ENCODE measurements at places on chromosomes 2 and 18.

- DNase-seq, result no peak
Measured at GRCh38 chr2:7633566-7634153, 716.4 kb downstream of the RNF144A start.

GRCh38 chr2:43758739-43759138 lies 15.1 kb upstream of the DYNC2LI1 start:
- DNase-seq, result no peak

- peak; percentile 94 for DNase-seq
Measured at GRCh38 chr2:25276569-25277465, 64.9 kb downstream of the DNMT3A start.

- DNase-seq, result no peak
Measured at GRCh38 chr18:4125224-4125623, 329.9 kb downstream of the DLGAP1 start.

DNA sequence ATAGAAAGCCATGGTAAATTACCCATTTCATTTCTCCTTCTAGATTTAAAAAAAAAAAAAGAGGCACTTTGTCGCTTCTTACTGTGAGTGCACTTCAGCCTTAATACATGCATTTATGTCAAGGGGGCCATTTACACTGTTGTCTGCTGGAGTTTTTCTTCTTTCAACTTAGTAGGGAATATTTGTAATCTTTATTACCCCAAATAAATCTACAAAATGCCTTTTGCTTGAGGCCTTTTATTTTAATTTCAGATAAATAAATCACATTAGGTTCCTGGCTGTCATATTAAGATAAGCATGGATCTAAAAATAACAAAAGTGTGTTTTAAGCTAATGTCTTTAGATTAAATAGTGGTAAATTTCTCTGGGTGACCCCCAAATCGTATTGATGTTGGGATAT lies 276.0 kb downstream of the NCKAP5 start:
- DNase-seq, result no peak

GRCh38 chr2:157911750-157912149 lies 35.6 kb upstream of the ACVR1 start:
- DNase-seq, result no peak

DNA sequence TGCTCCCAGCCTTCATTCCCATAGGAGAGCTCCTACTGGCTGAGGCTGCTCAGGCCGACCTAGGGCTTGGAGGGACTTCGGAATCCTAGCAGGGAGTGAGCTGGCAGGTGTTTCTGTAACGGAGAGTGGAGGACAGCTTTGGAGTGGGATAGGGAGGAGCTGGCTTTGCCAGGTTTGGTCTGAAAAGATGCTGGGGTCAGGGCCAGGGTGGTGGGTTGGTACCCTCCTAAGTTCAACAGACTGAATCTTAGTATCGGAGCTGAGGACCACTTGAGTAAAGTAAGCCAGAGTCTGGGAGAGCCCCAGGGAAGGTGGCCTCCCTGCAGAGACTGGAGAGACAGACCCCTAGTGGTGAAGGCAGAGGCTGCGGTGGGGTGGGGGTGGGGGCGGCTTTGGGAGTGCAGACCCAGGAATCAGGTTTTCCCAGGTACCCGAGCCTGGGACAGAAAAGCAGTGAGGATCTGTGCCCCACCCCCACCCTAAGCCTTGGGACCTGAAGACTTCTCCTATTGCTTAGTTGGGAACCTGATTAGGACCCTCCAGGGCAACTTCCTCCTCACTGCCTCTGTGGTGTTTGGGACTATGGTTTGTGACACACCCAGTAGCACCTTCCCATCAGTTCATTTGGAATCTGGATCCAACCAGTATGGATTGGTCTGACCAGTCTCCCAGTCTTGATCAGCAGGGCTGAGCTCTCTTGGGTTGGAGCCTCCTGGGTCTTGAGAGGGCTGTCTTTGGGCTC lies 3.0 kb downstream of the CNNM4 start:
- no peak for DNase-seq

DNA sequence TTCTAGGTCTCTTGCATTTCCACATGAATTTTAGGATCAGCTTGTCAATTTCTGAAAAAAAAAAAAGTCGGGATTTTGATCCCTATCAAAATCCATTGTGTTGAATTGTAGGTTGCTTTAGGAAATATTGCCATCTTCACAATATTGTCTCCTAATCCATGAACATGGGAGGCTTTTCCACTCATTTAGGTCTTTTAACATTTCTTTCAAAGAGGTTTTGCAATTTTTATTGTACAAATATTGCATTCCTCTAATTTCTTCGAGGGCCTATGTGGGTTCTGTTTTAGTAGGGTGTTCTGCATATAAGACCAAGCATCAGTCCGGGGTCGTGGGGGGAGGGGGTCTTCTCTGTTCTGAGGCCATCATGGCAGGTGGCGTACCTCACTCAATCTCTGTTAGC lies 725 bp upstream of the LAMA3 start:
- DNase-seq, result no peak

GRCh38 chr2:109057686-109058085 lies 68.7 kb upstream of the EDAR start:
- no peak for DNase-seq

DNA sequence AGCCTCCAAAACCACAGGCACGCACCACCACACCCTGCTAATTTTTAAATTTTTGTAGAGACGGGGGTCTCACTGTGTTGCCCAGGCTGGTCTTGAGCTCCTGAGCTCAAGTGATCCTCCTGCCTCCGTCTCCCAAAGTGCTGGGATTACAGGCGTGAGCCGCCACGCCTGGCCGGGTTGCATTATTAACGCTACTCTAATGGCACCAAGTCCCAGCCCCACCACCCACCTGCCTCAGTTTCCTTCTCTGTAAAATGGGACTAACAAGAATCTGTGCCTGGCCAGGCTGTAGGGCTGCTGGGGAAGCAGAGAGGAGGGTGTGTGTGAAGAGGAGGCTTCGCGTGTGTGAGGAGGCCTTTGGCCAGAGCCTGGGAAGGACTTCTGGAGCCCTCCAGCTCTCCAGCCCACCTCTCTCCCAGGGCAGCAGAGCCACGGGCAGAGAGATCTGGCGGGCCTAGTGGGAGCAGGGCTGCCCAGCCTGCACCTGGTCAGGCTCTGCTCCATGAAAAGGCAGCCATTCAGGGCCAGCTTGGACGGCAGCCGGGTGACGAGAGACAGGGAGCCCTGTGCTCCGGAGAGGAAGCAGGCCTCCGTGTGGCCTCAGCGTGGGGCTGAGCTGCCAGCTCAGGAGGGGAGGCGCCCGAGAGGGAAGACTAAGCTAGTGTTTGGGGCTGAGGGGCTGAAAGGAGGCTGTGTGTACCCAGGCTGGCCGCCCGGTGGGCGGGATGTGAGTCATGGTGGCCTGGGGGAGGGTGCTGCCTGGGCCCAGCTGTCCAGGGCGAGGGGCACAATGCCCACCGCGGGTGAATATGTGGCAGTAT lies 7.4 kb upstream of the B3GNT7 start:
- no peak for DNase-seq

GRCh38 chr18:31563778-31564177 lies 27.9 kb upstream of the TTR start:
- DNase-seq, result no peak

DNA sequence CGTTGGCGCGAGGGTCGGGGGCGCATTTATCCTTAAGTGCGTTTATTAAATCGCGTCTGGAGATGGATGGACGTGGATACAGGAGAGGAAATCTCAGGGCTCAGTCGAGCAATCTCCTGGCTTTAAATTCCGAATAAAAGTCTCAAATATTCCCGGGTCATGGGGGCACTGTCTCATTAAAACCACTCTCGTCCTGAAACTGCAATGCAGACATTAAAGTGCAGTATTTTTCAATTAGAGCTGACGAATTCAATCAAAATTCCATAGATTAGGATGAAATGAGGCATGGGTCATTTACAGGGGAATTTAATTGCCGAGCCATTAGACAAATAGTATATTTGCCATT lies 10.7 kb upstream of the GBX2 start:
- no peak for DNase-seq

GRCh38 chr2:240509667-240510512 lies 47.9 kb downstream of the ANKMY1 start:
- no peak for DNase-seq

- no peak for DNase-seq
Measured at GRCh38 chr2:96143848-96144480, 1.3 kb downstream of the DUSP2 start.

DNA sequence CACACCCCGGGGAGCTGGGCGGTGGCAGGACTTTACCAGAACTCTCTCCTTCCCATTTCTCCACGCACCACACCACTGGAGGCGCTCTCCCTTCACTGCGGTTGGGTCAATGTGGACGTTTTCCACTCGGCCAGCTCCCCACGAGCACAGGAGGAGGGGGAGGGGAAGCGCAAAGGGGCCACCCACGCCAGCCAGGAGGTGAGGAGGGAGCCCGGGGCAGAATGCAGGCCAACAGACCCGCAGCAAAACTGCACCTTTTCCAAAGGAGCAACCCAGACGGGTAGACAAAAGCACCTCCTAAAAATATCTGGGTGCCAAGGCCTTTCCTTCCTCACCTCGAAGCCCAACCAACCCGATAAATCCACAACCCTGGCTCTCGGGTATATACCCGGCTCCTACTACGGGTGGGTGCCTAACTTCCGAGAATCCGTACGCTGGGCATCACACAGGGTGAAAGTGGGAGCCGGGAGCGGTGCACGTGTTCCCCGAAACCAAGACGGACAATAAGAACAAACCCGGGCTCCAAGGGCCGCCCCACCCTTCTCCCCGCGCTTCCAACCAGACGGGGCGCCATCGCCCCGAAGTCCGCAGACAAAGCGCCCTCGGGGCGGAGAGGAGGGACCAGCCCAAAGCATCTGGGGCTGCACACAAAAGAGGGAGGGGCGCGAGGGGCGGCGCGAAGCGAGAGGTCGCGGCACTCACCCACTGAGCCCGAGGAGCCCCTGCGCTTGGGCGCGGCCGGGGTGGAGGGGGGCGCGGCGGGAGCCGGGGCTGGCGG lies 1.0 kb downstream of the RTN4 start:
- peak; percentile 36 for DNase-seq

- no peak for DNase-seq
Measured at GRCh38 chr2:215851082-215851481, 162.3 kb downstream of the MREG start.

DNA sequence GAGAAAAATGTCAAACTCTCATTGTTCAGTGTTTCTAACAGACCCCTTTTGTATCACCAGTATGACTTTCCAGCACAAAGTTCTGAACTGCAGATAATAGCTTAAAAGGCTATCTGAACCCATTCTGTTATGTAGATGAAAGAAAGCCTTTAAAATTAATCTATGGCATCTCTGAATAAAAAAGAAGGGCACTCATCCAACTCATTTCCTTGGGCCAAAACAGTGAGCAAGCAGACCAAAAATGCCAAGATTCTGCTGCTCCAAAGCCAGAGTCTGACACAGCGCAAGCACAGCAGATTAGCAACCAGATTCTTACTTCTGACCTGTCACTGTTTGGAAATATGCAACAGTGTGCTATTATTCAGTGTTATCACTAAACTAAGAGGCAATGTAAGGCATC lies 22.6 kb upstream of the ITGA6 start:
- no peak for DNase-seq

- no peak for DNase-seq
Measured at GRCh38 chr2:84175340-84175739, 283.7 kb downstream of the SUCLG1 start.

GRCh38 chr2:25712455-25712854 lies 39.1 kb upstream of the DTNB start:
- DNase-seq, result no peak

- no peak for DNase-seq
Measured at GRCh38 chr2:224764565-224765236, 48.5 kb upstream of the CCDC195 start.

DNA sequence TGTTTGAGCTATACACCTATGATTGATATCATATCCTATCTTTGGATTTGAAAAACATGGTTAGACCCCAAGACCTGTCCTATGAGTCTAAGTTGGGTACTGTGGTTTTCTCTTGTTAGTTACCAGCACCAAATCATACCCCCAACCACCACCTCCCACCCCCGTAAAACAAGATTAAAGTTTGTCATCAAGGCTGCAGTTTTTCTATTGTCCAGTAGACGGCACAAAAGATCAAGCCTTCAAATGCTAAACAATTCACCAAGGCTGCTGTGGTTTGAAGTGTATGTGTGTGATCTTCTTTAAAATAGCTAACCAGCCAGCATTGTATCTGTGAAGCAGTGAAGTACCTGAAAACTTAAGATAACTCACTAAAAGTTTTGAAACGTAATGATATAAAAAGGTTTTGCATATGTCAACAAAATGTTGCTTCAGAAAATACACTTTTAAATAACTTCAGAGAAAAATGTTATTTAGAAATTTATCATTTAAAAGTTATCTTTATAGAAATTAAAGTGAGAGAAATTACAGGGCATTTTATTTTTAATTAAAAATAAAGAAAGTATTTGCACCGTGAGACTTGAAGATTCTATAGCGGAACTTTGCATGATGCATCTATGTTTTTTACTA lies 5.8 kb upstream of the MEIS1 start:
- DNase-seq, result no peak

DNA sequence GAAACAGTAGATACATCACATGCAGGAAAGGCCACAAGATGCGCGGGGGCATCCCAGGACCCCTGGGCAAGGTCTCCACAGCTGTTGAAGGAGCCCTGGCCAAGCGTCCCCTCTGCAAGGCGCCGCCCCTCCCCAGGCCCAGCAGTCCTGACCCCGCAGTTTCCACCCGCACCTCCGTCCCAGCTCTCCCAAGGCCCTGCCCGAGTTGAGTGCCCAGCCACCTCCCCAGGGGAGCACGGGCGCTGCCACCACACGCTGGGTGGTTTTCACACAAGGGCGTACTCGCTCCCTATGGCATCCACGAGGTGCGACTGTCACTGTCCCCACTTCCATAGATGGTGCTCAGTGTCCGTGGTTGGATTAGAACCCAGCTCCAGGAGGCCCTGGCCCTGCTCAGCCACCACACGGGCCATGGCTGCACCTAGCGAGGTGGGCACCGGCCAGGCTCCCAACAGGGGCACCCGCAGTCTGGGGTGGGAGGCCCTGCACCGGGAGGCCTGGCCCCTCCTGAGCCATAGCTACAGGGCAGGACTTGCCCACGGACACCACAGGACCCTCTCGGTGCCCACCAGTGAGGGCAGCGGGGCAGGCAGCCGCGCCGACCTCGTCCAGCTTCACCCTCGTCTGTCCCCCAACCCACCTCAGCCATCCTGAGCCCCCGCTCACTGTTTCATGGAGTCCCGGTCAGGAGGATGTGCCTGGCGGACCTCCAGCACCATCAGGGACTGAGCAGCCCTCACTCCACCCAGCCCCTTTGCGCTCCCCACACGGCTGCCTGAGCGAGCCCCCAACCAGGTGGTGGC lies 36.0 kb downstream of the KIF1A start:
- no peak for DNase-seq

DNA sequence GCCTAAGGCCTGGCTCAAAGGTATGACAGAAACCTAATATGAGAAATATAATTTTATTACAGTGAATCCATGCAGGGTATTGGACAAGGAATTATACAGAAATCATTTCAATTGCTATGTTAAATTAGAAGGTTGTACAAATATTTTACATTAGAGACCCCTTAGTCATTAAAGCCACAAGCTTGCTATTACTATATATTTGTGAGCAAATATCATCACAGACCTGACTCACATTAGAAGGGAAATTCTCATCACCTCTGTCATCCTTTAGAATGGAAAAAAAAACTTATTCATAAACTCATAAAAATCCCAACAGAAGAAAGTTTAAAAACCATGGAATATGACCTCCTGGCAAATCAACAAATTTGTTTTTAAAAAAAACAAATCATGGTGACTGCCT lies 277.9 kb downstream of the DCC start:
- no peak for DNase-seq

- no peak for DNase-seq
Measured at GRCh38 chr2:224910574-224910925, 131.7 kb downstream of the DOCK10 start.

- DNase-seq, result no peak
Measured at GRCh38 chr2:72911256-72911655, 6.1 kb upstream of the EMX1 start.
